ENCODE measurements at places on chromosomes 13 and 19.
A peak's percentile ranks its signal among the peaks of the same experiment; 100 is the strongest.

GRCh38 chr13:112326821-112327370 is 49.3 kb upstream of the SPACA7 start:
- DNase-seq: no peak

DNA sequence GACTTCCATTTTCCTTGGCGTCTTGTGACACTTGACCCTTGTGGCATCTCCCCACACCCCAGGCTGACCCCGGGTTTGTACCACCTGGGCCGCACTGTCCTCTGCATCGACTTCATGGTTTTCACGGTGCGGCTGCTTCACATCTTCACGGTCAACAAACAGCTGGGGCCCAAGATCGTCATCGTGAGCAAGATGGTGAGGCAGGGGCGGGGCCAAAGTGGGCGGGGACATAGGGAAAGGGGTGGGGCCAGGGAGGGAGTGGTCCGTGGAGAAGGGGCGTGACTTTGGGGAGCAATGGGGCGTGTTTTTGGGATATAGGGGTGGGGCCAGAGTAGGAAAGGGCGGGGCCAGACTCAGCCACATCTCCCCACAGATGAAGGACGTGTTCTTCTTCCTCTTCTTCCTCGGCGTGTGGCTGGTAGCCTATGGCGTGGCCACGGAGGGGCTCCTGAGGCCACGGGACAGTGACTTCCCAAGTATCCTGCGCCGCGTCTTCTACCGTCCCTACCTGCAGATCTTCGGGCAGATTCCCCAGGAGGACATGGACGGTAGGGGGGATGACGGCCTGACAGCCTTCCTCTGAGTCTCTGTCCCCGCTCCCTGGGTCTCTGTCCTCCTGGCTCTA is 42.8 kb downstream of the TRPM4 start:
- no peak for DNase-seq

- DNase-seq: no peak
These were observed 20.6 kb upstream of the USP29 start for GRCh38 chr19:57099199-57099661.

DNA sequence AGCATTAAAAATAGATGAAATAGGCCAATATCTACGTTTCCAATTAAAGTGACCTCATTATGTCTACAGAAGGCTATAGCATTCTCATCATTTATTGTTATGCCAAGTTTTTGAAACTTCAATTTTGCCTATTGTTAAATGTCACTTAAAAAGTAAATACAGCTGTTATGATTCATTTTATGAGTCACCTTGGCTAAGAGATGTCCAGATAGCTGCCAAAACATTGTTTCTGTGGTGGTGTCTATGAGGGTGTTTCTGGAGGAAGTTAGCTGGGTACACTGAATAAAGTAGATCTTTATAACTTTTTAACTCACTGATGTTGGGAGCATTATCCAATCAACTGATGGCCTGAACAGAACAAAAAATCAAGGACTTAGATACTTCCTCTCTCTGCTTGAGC is 1209.7 kb upstream of the PCDH9 start:
- DNase-seq: no peak

DNA sequence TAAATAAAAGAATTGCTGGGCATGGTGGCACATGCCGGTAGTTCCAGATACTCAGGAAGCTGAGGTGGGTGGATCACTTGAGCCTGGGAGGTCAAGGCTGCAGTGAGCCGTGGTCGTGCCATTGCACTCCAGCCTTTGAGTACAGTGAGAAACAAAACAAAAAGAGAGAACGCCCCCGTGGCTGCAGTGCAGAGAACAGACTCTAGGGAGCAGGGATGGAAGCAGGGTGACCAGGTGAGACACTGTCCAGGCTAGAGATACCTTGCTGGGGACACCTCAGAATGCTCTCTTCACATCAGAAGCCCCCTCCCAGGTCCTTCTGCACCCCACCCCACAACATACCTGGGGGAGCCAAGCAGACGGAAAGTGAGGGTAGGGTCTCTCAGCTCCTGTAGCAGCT is 24.8 kb downstream of the MAP4K1 start:
- no peak for DNase-seq

DNA sequence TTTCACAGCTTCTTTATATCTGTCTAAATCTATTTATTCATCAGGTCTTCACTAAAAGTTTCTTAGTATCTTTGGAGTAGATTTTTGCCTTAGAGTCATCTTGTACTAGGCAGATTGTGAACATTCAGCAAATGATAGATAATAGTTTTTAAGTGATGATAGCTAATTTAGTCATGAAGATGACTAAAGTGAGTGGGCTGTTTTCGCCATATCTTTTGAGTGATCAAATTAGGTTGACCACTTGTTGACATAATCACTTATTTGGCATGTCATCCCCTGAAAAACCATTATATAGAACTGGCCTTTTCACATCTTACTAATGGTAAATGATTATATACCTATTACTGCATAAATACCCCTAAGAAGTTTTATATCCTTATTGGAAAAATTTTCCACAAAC is 999.2 kb downstream of the PCDH17 start:
- DNase-seq: no peak

- no peak for DNase-seq
These were observed 649 bp downstream of the UQCRFS1 start for GRCh38 chr19:29212356-29212647.

GRCh38 chr13:40776681-40777165 is 5.7 kb upstream of the MRPS31 start:
- DNase-seq: no peak

DNA sequence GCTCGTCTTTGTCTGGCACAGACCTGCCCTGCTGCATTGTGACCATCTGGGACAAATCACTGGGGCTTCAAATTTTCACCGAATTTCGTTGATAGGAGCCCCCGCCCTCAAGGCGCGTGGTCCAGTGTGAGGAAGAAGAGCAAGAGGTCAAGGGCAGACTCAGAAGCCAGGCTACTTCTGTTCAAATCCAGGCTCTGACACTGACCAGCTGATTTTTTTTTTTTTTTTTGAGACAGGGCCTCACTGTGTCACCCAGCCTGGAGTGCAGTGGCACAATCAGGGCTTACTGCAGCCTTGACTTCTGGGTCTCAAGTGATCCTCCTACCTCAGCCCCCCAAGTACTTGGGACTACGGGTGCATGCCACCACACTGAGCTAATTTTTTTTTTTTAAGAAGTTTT is 7.2 kb downstream of the SYNGR4 start:
- no peak for DNase-seq

DNA sequence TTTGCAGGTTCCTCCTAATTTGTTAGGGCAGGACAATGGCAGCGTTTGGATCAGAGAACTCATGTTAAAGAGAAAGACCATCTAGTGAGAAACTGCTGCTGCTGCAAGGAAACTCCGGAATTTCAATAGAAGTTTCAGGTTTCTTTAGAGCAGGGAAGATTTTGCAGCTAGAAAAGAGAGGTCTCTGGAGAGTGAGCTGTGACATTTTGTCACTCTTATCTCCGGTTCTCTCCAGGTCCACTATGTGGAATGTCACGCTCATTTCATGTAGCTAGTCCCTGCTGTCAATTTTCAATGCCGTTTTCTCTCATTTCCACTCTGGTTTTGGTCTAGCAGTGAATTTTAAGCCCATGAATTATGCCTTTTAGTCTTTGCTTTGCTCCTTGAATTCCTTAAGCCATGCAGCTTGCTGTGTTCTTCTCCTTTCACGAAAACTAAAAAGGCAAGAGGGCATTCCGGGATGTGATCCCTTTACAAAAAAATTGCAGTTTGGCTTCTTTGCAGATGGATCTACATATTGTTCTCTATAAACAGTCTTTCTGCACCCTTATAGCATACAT is 46.7 kb upstream of the POSTN start:
- no peak for DNase-seq

DNA sequence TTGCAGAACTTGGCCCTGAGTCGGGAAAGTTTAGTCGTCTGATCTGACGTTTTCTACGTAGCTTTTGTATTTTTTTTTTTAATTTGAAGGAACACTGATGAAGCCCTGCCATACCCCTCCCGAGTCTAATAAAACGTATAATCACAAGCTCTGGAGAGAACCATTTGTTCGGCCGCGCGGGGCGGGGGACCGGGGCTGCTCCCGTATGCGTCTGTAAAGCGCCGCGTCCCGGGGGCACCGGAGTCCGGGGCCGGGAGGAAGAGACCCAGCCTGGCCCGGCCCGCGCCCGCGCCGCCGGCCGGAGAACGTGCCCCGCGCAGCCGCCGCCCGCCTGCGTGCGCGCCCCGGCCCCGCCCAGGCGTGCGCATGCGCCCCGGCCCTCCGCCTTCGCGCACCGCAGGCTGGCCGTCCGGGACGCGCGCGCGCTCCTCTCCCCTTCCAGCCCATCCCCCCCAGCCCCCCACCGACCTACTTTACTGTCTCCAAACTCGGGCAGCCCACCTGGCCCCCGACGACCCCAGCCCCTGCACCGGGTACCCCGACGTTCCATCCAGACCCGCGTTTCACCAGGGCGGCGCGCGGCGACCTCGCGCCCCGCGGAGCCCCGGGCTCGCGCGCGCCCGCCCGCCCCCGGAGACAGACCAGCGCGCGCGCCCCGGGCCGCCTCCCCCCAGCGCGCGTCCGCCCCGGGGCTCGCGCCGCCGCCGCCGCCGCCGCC is 785 bp upstream of the USF2 start:
- DNase-seq: peak; percentile 77

GRCh38 chr13:45786293-45786920 is 65.1 kb downstream of the SIAH3 start:
- peak; percentile 36 for DNase-seq

DNA sequence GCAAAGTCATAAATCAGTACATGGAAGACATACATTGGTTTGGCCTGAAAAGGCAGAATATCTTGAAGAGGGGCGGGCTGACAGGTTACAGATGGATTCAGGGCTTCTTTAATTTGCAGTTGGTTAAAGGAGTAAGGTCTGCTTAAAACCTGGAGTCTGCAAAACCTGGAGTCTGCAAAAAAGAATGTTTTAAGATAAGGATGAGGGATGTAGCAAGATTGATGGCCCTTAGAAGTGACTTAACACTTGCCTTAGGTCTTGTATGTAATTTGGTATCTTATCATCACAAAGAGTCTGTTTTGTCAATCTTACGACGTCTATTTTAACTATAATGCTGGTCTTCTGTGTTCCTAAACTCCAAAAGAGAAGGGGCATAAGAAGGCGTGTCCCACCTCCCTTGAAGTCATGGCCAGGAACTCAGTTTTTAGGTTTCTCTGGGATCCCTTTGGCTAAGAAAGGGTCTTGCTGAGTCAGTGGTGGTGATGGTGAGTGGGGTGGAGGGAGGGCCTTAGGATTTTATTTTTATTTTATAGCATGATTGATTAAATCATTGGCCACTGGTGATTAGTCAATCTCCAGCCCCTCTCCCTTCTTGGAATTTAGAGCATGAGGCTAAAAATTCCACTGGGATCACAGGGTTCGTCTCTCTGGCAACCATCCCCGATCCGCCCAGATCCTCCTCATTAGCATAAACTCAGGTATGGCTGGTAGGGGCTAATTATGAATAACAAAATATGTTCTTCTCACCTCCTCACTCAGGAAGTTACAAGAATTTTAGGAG is 10.1 kb upstream of the HAS1 start:
- no peak for DNase-seq

GRCh38 chr13:100954430-100955305 is 280.1 kb upstream of the TMTC4 start:
- peak; percentile 7 for DNase-seq

DNA sequence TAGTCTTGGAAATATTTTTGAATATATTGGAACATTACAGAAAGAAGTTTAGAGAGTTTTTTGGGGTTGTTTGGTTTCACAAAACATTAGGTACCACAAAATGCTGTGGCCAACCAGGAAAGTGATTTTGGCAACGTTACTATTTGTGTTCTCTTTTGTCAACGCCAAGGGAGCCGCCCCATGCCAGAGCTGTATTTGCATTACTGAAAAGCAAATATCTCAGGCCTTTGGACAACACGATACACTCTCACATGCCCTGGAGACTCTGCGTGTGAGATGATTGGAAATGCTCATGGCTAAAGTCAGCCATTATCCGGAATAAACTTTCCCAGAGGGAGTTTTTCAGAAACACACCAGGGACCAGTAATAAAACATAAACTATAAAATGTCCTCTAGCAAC is 324.6 kb downstream of the SHISA2 start:
- DNase-seq: no peak

- no peak for DNase-seq
These were observed 442 bp downstream of the RAB8A start for GRCh38 chr19:16111909-16112752.

DNA sequence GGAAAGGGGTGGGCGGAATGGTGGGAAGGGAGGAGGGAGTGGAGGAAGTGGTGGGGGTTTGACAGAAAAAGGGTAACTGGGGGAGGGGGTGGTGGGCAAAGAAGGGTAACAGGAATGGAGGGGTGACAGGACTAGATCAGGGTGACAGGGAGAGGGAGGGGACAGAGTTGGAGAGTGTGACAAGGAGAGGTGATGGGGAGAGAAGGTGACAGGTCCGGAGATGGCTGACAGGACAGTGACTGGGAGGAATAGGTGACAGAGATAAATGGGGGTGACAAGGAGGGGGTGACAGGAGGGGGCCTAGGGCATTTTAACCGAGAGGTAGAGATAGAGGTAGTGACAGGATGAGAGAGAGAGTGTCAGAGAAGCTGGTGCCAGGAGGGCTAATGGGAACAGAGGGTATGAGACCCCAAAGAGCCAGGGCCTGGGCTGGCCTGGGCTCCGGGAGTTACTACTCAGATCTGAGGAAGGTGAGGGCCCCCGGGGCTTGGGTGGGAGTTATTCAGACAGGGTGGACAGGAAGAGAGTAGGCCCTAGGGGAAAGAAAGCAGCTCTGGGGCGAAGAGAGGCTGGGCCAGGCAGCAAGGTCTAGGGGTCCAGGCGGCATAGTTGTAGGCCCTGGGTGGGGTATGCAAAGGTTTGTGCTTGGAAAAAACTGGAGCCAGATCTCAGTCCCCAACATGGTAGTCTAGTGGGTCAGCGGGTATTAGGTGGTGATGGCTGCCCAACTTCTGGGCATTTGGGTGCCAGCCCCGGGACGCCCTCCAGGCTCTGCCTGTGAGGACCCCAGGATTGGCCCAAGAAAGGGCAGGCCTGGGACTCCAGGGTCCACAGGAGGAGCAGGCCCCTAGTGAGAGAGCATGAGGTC is 660 bp downstream of the CIC start:
- DNase-seq: no peak

- no peak for DNase-seq
These were observed 34.0 kb downstream of the ARHGEF18 start for GRCh38 chr19:7382694-7383093.

- peak; percentile 29 for DNase-seq
These were observed 58.2 kb upstream of the XPO4 start for GRCh38 chr13:20960663-20961309.
